ENCODE measurements at places on chromosomes 12 and 14.
A peak's percentile ranks its signal among the peaks of the same experiment; 100 is the strongest.

GRCh38 chr12:104154806-104155205 lies 16.8 kb upstream of the NFYB start:
- no peak for DNase-seq

- no peak for DNase-seq
Measured at GRCh38 chr12:111160350-111161241, 208.3 kb downstream of the PHETA1 start.

GRCh38 chr12:95182868-95183415 lies 34.3 kb downstream of the FGD6 start:
- DNase-seq, result peak; percentile 16

DNA sequence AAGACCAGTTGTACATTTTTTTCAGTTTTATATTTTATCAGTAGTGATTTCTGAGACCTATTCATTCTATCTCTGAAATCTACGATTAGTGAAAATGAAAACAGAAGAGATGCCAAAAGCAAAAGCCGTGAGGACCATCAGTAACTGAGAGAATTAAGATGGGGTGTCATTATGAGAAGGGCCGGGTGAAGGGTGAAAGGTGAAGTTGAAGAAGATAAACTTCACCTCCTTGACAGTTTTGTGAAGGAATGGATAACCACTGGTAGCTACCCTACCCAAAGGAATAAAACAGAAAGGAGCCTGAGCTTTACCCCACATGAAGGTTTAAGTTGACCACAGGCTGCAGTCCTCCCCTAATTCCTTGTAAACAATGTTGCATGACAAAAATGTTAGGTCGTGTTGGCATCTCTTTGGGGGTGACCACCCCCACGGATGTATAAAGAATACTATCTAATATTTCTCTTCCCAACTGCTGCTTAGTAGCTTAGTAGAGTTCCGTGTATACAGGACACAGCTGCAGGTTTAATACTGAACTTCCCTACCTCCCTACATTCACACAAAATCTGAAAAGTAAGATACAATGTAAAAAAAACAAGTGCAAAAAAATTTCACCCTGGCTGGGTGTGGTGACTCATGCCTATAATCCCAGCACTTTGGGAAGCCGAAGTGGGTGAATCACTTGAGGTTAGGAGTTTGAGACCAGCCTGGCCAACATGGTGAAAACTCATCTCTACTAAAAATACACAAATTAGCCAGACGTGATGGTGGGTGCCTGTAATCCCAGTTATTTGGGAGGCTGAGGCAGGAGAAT lies 23.9 kb downstream of the GPR19 start:
- no peak for DNase-seq

DNA sequence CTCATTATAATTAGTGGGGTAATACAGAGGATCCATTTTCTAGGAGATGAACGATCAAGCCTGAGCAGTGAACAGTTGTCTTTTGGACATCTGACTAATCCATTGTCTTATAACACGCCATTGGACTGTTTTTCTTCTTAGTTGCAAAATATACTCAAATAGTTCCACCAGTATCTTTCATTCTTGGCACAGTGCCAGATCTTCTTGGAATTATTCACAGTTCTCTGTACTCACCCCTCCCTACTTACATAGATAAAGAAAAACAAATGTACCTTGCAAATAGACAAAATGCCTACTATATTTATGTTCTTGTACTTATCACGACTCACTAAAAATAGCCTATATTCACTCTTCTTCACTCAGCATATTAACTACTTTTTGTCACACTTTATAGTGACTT lies 3.8 kb downstream of the CBLN3 start:
- DNase-seq, result no peak

GRCh38 chr14:84592770-84593169 lies 937.2 kb upstream of the FLRT2 start:
- no peak for DNase-seq

DNA sequence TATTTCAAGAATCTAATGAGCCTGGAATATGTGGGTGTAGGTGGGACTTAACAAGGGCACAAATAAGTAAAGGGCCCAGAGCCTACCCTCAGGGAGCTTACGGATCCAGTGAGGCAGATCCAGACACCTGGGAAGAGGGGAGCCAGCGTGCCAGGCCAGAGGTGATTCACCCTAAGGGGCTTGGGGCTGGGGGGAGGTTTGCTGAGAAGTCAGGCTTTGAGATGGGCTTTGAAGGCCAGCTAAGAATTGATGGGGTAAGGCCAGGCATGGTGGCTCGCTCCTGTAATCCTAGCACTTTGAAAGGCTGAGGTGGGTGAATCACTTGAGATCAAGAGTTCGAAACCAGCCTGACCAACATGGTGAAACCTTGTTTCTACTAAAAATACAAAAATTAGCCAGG lies 695 bp upstream of the MMP19 start:
- DNase-seq, result no peak

DNA sequence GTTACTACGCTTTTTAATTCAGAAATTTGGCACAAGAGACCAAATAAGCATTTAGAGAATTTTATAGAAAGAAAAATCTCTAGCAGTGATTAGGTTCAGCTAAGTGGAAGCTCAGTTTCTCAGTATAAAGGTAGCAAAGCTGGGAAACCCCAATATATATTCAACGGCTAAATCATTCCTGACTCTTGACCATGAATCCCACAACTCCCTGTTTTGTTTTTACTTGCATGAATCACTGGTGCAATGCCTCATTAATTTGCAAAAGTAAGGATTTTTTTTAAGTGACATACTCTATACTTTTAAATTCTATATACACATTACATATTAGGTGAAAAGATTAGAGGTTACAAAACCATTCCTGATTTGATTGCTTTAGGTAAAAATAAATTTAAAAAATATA lies 74.3 kb upstream of the PLEKHG7 start:
- no peak for DNase-seq

DNA sequence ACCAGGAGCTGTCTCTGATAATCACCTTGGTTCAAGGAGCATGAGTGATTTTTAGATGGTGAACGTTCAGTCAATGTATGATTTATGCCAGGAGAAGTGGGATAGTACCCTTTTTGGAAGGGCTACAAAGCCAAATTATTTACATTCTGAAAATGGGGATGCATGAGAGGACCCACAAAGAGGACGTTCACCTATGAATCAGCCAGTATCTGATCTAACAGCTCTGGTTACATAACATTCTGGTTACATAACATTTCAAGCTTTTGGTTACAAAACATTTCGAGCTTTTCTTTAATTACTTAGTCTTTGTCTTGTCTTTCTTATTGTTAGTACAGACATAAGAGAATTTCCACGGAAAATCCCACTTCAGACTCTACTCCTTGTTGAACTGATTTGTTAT lies 68.8 kb downstream of the SLCO1A2 start:
- DNase-seq, result no peak

GRCh38 chr14:91926131-91926890 lies 21.2 kb downstream of the FBLN5 start:
- no peak for DNase-seq

DNA sequence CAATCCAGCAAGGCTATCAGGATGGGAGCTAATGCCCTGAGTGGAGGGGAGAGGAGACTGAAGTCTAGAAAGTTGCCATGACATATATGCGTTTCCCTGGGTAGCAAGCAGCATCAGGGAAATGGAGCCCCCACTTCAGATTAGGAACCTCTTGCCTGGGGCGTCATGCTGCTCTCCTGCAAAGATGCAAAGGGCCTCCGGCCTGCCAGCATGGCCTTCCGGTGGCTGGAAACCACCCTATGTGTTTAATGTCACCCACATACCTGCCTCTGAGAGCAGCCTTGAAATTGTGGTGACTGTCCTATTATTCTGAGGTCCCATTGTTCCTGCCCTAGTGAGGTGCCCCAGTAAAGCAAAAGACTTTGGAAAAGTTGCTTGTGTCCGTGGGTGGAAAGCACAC lies 10.0 kb upstream of the IFI27L2 start:
- no peak for DNase-seq

- DNase-seq, result no peak
Measured at GRCh38 chr12:24979976-24980730, 31.3 kb upstream of the BCAT1 start.

DNA sequence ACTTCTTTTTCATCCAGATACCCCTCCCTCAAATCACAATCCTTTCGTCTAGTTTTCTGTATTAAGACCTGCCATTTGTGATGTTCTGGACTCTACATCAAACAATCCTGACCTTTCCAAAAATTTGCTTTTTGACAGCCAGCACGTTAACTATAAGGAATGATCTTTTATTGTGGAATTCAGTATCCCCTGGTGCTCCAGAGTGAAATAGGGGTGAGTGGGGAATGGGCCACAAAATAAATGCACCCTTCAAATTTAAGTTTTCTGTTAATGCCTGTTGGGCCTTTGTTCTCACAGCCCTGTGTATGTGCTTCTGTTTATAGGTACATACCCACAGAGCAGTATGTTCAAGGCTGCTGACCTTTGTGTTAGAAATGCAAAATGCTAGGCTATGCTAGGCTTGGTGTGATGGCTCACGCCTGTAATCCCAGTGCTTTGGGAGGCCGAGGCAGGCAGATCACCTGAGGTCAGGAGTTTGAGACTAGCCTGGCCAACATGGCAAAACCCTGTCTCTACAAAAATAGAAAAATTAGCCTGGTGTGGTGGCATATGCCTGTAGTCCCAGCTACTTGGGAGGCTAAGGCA lies 12.0 kb downstream of the PNN start:
- no peak for DNase-seq

Data from GM12891 (cell line).